ENCODE measurements at places on chromosomes 12 and 14.
A peak's percentile ranks its signal among the peaks of the same experiment; 100 is the strongest.

DNA sequence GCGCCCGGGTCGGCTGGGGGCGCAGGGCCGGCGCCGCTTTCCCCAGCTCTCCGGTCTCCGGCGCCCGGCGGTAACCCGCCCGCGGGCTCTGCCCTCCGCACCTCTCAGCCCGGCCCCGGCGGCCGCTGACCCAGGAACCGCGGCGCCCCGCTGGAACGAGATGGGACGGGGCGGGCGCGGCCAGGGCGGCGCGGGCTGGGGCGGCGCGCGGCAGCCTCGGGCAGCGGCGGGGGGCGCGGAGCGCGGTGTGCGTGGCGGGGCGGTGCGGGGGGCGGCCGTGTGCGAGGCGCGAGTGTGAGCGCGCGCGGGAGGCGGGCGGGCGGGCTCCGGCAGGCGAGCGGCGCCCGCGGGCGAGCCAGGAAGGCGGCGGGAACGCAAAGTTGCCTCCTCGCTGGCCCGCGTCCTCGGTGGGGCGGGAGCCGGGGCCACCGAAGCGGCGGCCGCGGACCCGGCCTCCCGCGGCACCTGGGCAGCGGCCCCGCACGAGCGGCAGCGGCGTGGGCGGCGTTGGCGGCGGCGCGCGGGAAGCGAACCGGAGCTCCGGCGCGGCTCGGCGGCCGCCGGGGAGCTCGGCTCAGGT, 671 bp upstream of the DIO3 start:
- DNase-seq = no peak

- DNase-seq = no peak
Measured at GRCh38 chr14:78286210-78286609, 116.0 kb downstream of the NRXN3 start.

GRCh38 chr12:26845057-26845666, 12.2 kb upstream of the ITPR2 start:
- DNase-seq = no peak

DNA sequence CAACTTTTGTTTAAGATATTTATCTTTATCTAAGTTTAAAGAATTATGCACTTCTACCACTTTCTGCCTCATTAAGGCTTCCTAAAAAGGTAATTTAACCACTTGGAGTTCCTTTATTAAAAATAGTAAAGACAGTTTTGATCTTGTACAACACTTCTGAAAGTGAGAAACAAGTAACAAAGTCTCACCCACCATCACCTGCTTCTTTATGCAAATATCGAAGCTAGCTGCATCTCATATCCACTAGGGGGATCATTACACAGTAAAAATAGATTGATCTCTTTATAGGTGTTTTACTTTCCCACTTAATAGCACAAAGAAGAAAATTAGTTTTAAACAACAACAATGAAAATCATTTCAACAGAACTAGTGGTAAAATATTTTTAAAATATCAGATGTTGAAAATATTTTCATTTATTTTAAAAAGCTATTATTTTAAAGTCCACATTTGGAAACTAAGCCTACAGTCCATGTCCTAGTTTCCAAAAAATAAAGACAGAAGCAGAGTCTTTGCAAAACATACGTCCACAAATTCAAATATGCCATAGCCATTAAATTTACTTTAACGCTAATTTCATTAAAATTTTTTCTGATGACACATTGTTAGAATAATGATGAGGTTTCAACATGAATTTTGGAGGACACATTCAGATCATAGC, 160.0 kb upstream of the SOX5 start:
- no peak for DNase-seq

DNA sequence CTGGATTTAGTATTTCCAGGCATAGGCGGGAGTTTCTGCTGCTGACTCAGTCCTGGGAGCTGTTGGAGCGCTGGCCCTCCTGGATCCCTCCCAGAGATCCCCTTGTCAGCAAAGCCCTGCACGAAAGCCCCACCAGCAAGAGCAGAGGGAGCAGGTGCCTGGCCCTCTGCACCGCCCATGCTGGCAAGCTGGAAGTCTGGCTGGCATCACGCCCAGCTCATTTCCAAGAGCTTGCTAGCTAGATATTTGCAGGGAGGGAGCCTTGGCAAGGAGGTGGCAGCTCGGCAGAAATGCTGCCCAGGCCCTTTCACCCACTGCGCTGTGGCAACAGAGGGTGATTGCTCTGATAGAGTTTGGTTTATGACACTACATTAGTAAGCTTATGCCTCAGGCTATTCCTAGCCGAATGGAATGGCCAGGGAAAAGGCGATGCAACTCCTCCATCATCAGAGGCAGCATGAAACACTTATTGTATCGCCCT, 193.9 kb downstream of the EMP1 start:
- peak; percentile 86 for DNase-seq

DNA sequence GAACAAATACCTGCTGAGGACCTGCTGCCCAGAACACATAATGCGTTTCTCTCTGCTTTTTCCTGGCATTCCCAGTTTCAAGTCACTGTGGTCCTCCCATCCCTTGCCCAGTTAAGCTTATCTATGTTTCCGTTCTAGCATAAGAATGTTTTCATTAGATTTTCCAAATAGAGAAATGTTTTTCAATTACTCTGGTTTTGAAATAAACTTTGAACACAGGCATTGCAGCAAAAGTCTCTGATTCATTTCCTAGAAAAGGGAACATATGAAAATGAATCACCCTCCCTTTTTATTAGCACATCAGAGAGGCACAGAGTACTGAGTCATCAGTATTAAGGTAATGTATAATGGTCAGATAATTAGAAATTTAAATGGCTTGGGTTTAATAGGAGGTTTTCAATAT, 201.1 kb upstream of the TMEM260 start:
- no peak for DNase-seq

GRCh38 chr12:56634242-56634836, 4.2 kb upstream of the BAZ2A start:
- no peak for DNase-seq

- DNase-seq = no peak
Measured at GRCh38 chr12:51886021-51886710, 1.7 kb upstream of the ANKRD33 start.

DNA sequence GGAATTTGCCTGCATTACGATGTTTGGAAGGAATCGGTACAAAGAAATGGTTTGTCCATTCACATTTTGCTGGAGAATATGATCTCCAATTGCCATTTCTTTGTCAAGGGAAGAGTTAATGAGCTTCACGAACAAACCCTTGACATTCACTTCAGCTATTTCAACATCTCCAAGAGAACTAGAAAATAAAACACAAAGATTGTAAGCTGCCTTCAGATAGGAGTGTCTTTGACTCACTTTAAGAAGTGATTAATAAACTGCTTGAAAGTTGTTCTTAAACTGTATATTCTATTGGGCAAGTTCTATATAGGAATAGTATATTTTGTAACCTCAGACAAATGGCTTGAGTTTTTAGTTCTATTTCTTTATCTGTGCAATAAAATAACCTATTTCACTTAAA, 26.3 kb downstream of the LMNTD1 start:
- no peak for DNase-seq

DNA sequence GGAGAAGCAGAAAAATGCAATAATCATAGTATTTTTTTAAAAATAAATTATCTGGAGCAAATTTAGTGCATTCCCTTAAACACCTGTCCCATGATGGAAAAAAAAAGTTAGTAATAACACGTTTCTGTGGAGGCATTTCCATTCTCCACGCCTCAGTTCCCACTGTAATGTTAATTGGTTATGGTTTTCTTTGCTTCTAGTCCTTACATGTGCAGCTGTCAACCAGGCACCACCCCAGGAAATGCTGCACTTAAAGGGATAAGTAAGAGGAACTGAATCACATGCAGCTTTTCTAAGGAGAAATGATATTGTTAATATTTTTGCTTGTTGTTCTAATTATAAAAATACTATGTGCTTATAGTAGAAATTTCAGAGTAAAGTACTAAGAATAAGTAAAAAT, 240.3 kb downstream of the ZFP36L1 start:
- no peak for DNase-seq

DNA sequence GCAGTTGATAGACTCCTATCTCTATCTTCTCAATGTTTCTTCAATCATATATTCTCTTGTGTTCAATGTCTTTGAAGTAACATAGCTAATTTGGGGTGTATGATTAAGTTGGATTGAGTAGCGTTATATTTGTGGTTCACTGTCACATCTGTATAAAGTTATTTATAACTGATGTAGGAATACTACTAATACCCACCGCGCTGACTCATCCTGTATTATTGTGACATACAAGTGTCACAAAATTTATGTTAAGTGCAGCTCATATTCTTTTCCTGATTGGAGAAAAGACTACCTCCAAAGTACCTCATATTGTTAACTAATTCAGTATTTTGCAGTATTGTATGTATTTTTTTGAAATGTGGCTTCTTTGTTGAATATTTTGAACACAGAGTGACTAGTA, 940.8 kb downstream of the SLC6A15 start:
- no peak for DNase-seq

- no peak for DNase-seq
Measured at GRCh38 chr14:88255798-88256197, 67.3 kb downstream of the KCNK10 start.

DNA sequence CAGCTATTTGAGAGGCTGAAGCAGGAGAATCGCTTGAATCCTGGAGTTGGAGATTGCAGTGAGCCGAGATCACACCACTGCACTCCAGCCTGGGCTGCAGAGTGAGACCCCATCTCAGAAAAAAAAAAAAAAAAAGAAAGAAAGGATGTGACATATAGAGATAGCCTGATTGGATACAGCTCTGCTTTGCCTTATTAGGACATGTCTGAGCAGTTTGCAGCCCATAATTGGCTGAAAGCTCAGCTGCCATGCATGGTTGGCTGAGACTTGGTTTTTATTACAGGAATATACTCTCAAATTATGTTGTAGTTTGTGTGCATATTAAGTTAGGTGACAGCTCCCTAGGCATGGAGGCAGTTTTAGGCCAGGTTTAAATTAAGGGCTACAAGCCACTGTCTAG, 6.3 kb downstream of the TIGAR start:
- DNase-seq = no peak

- no peak for DNase-seq
Measured at GRCh38 chr12:108722992-108723766, 8.1 kb downstream of the CORO1C start.

DNA sequence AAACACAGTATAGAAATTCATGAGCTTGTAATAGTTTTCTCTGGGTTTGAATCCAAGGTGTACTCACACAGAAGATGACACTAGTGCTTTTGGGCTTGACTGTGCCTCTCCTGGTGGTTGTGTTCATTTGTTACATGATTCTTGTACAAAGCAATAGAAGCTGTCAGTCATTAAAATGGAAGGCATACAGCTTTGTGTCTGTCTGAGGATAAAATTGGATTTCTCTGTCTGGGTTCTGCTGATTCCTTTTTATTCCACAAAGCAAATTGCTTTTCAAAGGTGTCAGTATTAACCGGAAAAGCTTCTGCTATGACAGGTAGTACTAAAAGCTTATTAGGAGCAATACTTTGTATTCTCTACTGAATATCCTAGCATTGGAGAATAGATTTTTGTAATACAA, 361.2 kb downstream of the SLC6A15 start:
- DNase-seq = no peak

DNA sequence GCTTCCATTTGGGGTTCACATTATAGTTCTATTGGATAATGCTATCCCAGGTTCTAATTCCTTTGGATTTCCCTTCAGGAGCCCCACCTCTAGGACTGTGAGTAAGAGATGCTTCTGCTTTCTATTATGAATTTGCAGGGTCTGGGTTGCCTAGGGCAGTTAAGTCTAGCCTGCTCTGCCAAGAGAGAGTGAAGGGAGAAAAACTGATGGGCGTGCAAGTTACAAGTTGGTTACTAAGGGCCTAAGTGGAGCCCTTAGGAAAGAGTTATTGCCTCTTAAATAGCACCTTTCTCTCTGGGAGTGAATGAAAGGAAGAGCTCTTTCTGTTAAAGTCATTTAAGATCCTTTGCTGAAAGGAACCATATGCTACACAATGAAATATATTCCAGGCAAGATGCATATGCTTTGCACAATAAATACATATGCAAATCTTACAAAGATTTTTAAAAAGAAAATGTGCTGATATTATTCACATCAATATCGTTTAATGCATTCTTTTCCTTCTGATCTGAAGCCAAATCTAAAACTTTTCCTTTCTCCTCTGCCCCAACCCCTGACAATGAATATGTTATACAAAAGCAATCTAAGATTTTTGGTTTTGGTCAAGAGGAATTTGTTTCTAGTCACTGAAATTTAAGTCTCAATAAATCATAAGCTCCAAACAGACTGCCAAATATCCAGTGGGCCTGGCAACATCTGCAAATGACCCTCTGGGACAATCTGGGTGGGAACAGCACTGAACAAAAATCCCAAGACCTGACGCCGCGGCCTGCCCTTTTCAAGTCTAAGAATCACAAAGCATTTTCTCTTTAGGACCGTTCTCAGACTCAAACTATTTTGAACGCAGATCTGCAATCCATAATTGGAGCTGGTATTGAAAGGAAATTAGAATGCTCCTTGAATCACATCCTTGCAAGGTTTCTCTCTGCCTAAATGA, 586.7 kb downstream of the ETNK1 start:
- no peak for DNase-seq

GRCh38 chr12:21662122-21662792, 4.6 kb upstream of the LDHB start:
- DNase-seq = no peak

DNA sequence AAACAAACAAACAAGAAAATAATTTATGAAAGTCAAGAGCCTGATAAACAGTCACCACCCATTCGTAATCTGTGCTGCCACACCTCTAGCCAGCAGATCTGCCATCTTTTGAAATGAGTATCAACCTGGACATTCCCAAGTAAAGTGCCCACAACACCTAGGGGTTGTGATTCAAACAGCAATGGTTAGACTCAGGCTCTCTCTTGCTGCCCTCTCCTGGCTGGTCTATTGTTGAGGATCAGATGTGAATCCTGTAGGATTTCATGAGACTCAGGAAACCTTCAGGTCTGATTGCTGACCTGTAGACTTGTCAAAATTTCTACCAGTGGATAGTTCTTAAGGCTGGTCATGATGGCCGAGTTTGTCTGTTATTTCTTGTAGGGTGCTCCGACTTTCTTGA, 26.8 kb downstream of the DGLUCY start:
- DNase-seq = no peak

DNA sequence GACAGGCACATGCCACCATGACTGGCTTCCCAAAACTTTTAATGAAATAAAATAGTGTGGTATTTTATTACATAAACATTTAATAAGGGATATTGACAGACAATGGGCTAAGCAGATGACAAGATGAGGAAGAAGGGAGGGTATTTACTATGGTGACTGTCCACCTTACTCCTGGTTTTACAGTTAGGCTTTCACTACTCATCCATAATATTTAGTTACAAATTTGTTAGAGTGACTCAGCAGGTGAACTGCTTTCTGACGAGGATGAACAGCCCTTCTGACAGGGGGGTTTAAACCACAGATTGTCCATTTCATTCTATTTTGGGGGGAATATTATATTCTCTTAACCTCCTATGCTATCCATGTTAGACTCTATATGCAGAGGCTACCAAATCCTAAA, 3.6 kb upstream of the PALS1 start:
- no peak for DNase-seq

DNA sequence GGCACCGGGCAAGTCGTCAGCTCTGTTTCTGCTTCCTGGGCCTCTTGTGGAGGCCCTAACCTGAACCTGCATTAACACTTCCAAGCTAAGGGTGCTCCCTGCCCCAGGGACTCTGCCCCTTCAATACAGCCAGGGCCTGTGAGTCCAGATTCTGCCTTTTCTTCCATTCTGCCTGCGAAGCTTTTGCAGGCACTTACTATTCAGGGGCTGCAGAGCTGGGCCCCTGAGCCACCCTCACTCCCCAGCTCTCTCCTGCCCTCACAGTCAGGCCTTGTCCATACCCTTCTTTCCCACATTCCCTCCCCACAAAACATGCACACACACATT, 101.1 kb downstream of the ZFP36L1 start:
- no peak for DNase-seq

- no peak for DNase-seq
Measured at GRCh38 chr12:58247633-58248032, 306.3 kb downstream of the ATP23 start.

- no peak for DNase-seq
Measured at GRCh38 chr12:11718768-11719253, 69.3 kb downstream of the ETV6 start.

Measured in occipital lobe (tissue), 3 donors.